ENCODE measurements at places on chromosomes 5 and 9. TPM values are rescaled to one million over a fixed set of nuclear protein-coding genes. Genes with fewer than 3 reads are reported as not detected.

Gene KLF9
- total RNA-seq, result 43.1 TPM

Gene PTPRD
- total RNA-seq, result 1.9 TPM

Gene GPR151
- not detected for total RNA-seq

Gene CTNND2
- total RNA-seq, result 1.2 TPM

Gene UGT3A1
- total RNA-seq, result not detected

Gene PRR16
- total RNA-seq, result 1.5 TPM

Gene ENTPD8
- total RNA-seq, result not detected

Gene FOXD4L4
- not detected for total RNA-seq

Gene ERAP2
- 3.5 TPM for total RNA-seq

Gene CER1
- total RNA-seq, result not detected

Gene POU5F2
- total RNA-seq, result 0.32 TPM

Gene EPB41L4B
- 0.85 TPM for total RNA-seq

GRCh38 chr5:131281868-131282234 lies 18.0 kb downstream of the CDC42SE2 start:
- DNase-seq, result no peak

GRCh38 chr5:136012041-136012804 lies 16.6 kb upstream of the TGFBI start:
- DNase-seq, result no peak

DNA sequence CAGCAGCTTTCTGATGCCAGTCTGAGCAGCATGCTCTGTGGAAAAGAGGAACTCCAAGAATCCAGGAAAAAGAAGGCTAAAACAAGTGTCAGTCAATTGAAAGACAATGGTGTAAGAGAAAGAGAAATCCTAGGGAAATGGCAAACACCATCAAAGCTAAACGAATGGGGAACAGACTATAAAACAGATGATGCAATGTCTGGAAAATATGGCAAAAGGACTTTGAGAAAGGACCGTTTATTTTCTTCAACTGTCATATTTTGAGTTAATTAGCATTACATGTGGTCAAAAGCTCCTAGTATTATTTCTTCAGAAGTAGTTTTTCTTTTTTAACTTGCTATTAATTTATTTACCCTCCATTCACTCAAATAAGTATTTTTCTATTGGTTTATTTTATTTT lies 465.2 kb downstream of the LRRC70 start:
- DNase-seq, result no peak

DNA sequence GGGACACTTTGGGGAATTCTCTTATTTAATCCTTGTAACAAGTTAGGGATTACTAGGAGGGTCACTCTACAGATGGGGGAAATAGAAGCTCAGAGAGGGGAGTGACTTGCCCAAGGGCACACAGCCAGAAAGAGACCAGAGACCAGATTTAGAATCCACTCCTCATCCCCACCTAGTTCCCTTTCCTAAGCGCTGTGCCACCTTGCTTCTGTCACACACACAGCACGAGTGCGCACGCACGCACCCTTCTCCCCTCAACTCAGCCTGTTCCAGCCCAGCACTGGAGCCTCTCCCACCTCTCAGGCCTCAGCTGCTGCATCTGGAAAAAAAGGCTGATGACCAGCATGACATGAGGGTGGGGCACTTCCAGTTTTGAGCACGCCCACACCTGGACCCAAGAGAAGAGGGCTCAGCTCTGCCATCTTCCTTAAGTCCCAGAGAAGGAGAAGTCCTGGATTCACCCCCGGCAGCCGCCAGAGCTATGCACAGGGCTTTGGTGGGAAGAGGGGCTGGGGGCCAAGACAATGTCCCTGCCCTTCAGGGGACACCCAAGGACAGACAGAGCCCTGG lies 18.5 kb downstream of the NR5A1 start:
- DNase-seq, result no peak

DNA sequence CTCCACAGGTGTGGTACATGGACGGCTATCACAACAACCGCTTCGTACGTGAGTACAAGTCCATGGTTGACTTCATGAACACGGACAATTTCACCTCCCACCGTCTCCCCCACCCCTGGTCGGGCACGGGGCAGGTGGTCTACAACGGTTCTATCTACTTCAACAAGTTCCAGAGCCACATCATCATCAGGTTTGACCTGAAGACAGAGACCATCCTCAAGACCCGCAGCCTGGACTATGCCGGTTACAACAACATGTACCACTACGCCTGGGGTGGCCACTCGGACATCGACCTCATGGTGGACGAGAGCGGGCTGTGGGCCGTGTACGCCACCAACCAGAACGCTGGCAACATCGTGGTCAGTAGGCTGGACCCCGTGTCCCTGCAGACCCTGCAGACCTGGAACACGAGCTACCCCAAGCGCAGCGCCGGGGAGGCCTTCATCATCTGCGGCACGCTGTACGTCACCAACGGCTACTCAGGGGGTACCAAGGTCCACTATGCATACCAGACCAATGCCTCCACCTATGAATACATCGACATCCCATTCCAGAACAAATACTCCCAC lies 32.1 kb downstream of the OLFM1 start:
- no peak for DNase-seq

GRCh38 chr9:86034863-86035734 lies 64.3 kb downstream of the GOLM1 start:
- peak; percentile 69 for DNase-seq

- no peak for DNase-seq
Measured at GRCh38 chr9:4130166-4130565, 169.7 kb downstream of the GLIS3 start.

DNA sequence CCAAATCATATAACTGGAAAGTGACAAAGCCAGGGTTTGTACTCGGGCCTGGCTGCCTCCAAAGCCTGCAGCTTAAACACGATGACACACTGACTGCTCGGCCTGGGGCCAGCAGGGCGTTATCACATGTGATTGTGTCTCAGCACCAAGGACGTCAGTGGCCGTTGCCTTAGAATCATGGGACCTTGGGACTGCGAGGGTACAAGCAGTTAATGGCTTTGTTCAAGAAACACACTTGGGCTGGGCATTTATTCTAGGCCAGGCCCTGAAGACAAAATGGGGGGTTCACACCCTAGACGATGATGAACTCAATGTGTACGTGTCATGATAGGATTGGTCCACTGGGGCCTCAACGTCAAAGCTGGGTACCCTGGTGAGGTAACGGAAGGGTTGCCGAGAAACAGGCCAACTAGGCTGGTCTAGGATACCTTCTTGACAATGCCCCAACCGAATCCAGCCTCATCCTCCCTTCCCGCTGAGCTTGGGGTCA lies 13.0 kb downstream of the SH3PXD2B start:
- peak; percentile 97 for DNase-seq

GRCh38 chr5:33153831-33154230 lies 286.9 kb upstream of the TARS1 start:
- no peak for DNase-seq

GRCh38 chr9:79325501-79325900 lies 246.3 kb upstream of the TLE4 start:
- DNase-seq, result no peak

DNA sequence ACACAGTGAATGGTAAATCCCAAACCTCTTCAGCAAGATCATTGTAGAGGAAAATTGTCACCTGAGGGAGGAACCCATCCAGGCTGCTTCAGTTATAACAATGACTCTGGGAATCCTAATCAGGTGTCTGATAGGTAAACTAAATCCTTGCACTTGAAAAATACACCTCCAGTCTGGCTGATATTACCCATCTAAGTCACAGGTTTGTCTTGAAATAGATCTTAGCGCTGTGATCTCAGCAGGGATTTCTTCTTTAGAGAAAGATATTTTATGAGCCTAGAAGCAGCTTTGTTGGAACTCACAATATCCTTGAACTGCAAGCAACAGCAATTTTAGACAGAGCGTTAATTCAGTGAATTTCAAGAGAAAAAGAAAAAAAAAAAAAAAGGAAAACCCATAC lies 149.7 kb downstream of the SGCD start:
- DNase-seq, result no peak

- peak; percentile 71 for DNase-seq
Measured at GRCh38 chr9:137083394-137084004, 3.3 kb upstream of the MAN1B1 start.

- DNase-seq, result no peak
Measured at GRCh38 chr5:114153392-114153791, 208.5 kb upstream of the KCNN2 start.

- no peak for DNase-seq
Measured at GRCh38 chr9:33161011-33161588, 6.0 kb downstream of the B4GALT1 start.

DNA sequence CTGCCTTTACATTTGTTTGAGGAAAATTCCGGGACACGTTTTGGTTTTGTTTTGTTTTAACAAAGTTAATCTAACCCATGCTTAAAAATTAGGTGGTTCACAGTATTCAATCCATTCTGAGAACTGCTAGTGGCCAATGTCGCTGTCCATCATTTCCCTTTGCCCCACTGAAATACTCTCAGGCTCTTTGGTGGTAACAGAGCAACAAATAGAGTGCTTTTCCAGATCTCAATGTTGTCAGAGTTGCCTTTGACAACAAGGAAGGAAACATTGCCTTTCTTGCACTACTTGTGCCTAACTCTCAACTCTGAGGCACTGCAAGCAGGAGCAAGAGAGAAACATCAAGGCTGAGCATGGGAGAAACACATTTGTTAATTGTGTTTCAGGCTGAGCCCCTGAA lies 154.0 kb downstream of the MCTP1 start:
- no peak for DNase-seq

DNA sequence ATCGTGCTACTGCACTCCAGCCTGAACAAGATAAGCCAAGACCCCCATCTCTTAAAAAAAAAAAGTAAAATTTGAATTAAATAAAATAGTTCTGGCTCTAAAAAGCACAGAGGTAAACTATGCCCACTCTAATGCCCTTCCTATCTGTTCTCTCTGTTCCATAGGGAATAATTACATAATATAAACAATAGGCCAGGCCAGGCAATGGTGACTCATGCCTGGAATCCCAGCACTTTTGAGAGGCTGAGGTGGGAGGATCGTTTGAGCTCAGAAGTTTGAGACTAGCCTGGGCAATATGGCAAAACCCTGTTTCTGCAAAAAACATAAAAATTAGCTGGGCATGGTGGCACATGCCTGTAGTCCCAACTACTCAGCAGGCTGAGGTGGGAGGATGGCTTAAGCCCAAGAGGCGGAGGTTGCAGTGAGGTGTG lies 47.4 kb downstream of the MYO10 start:
- DNase-seq, result no peak

DNA sequence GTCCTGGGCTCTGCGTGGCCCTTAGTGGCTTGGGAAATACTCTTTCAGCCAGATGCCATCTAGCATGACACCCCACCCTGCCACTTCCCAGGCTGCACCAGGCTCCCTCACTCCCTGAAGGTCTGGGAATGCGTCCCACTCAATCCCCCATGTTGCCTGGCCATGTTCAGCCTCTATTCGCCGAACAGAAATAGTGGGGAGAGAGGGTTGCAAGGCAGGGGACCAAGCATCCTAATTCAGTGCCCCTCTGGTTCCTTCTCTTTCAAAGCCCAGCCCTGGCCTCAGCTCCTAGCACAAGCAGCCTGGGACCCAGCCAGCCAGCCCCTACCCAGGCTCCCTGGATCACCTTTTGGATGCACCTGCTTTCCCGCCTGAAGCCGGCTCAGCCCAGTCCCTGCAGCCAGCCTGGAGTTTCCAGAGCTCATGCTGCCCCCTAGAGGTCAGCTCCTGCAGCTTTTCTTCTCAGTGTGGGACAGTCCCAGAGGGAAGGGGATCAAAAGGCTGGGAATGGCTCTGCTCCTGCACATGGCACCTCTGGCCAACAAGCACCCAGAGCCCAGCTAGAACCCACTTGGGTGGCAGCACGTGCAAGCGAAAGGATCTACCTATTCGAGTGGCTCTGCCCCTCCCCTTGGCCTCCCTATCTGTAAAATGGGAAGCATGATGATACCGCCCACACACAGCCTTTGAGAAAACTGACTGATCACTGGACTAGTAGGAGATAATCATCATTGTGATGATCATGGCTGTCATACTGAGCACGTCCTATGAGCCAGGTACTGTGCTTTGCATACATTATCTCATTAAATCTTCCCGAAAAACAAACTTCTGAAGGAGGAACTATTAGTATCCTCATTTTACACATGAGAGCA lies 48.7 kb upstream of the C5orf58 start:
- DNase-seq, result peak; percentile 75

DNA sequence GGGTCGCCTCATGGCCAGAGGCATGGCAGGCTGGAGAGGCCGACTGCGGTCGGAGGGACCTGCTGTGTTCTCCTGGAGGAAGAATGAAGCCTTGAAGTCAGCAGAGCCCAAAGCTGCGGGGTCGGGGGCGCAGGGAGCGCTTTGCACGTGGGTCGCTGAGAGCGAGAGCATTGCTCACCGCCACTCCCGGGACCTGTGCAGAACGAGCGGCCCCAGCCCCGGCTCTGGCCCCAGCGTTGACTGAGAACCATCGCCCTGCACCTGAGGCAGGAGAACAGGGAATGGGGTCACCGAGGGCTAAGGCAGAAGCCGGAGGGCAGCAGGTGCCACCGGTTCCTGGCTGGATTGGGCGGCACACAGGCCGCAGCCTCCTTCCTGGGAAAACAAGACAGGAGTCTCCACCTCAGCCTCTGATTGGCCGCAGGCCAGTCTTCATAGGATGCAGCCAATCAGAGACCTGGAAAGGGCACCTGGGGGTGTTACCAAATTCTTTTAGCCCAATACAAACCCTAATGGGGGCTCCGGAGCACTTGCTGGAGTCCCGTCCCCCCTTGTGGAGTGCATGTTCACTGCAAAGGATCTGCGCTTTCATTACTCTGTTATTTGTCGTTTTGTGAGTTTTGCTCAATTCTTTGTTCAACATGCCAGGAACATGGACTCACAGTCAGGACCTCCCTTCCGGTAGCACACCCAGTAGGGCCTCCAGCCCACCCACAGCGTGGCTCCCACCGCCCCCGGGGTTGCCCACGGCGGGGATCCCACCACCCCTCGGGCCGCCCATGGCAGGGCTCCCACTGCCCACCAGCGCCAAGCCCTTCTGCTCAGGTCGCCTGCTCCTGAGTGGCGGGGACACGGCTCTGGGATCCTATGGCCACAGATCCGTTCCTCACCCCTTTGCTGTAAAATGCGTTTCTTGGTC lies 24.7 kb upstream of the SLC6A19 start:
- peak; percentile 59 for DNase-seq

GRCh38 chr5:56356121-56356835 lies 123.1 kb upstream of the ANKRD55 start:
- no peak for DNase-seq

DNA sequence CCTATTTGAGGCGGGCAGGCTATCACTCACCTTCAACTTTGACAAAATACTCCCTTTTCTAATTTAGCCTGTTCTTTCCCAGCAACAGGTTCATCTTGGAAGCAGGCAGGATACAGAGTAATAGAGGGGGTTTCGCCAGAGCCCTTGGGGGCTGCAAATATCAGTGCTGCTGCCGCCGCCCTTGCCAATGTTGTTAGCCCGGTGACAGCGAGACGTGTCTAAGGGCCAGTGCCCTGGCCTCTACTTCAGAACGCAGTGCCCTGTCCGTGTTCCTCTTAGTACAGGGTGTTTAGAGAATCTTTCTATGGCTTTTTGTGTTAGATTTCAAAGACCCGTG lies 703 bp downstream of the FAM120AOS start:
- peak; percentile 14 for DNase-seq

DNA sequence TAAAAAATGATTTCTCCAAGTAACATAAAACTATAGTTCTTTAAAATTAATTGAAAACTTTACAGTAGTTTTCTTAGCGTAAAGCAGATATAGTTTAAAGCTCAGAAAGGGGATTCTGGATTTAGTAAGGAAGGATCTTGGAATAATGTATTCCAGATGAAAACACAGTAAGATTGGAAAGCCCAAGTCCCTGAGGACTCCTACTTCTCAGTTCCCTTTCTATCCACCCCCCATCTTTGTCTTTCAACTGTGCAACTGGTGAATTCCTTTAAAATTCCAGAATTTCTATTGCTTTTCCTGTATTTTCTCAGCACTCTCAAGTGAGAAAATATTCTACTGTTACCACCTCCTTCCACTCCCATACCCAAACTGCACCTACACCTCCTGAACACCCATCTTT lies 184.5 kb upstream of the FBN2 start:
- DNase-seq, result no peak

- no peak for DNase-seq
Measured at GRCh38 chr9:4397917-4398316, 92.4 kb upstream of the SLC1A1 start.

All from SK-MEL-5 (cell line).